ENCODE measurements at places on chromosomes 13 and 19. TPM values are rescaled to one million over a fixed set of nuclear protein-coding genes. Genes with fewer than 3 reads are reported as not detected.

Gene MEIS3
- total RNA-seq: 3.6 TPM

Gene CCDC194
- 0.20 TPM for total RNA-seq

Gene KIR2DL4
- not detected for total RNA-seq

Gene SIAH3
- total RNA-seq: under 0.01 TPM

Gene PEAK3
- total RNA-seq: 0.05 TPM

Gene XRCC1
- total RNA-seq: 16.7 TPM

Data from renal cortical epithelial cell (primary cell).